CD8-positive, alpha-beta memory T cell (primary cell): ENCODE measurements at places on chromosomes 4 and X. TPM values are rescaled to one million over a fixed set of nuclear protein-coding genes. Genes with fewer than 3 reads are reported as not detected.
A peak's percentile ranks its signal among the peaks of the same experiment; 100 is the strongest.

PABPC5 gene
- total RNA-seq = not detected

TBC1D8B gene
- 1.1 TPM for total RNA-seq

TCP11X1 gene
- not detected for total RNA-seq

DNAAF6 gene
- not detected for total RNA-seq

ZNF630 gene
- 1.5 TPM for total RNA-seq

HTRA3 gene
- total RNA-seq = not detected

PPARGC1A gene
- total RNA-seq = not detected

ZFYVE28 gene
- total RNA-seq = 12.9 TPM

MAGEC2 gene
- not detected for total RNA-seq

SSX1 gene
- not detected for total RNA-seq

- DNase-seq = no peak
Measured at GRCh38 chr4:56986952-56987351, 8.3 kb downstream of the POLR2B start.

GRCh38 chrX:53265771-53266574 is 15.4 kb downstream of the IQSEC2 start:
- no peak for DNase-seq

DNA sequence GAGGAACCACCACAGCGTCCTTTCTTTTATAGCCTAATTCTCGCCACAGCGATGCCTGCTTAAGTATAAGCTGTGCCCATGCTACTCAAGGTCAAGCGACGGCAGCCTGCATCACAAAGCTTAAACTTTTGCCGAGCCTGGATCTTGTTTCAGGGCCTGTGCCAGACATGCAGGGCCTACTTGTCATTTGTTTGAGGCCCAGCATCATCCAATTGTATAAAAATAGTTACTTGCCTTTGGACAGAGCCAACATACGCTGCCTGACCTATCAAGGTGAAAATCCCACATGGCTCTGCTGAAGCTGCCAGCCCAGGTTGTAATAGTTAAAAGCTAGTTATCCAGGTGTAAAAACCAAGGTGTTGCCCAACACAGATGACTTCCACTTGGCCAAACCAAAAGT is 107.1 kb downstream of the TMEM131L start:
- DNase-seq = no peak

DNA sequence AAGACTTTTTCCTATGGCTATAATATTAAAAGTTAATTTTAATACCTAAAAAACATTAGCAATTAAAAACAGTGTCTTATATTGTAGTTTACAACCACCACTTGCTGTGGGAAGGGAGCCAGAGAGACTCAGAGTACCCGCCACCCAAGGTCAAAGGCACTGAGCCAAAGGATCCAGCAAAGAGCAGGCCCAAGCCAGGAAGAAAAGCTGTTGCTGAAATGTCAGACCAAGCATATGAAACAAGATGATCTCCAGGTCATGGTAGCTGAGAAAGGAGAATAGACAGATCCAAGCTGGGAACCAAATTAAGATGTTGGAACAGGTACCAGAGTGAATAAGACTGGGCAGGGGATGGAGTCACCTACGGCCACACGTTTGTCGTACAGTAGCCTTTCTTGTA is 18.8 kb upstream of the ATOH1 start:
- DNase-seq = no peak

DNA sequence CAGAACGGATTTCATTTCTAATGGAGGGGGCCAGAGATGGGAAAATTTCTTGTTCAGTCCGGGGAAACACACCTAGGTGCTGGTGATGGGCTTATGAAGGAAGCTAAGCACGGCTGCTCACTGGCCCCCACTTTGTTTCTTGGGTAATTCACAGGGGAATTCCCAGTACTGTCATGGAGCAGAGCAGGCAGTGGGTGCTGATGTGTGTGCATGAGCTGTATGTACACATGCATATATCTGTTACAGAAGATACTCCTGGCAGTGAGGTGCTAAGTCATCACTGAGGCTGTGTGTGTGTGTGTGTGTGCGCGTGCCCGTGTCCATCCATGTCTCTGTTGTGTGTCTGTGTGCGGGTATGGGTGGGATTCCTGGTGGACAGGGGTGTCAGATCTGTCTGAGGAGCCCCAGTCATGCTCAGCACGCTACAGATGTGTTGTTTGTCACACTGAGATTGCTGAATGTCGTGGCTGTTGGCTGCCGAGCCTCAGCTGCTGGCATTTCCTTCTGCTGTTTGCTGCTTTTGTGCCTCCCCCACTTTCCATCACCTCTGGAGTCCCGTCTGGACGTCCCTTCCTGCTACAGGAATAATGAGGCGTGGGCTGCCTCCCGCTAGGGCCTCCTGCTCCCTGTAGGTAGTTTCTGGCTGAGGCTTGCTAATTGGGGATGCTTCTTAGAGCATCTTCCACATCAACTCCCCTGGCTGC is 53.3 kb downstream of the JADE1 start:
- peak; percentile 14 for DNase-seq

DNA sequence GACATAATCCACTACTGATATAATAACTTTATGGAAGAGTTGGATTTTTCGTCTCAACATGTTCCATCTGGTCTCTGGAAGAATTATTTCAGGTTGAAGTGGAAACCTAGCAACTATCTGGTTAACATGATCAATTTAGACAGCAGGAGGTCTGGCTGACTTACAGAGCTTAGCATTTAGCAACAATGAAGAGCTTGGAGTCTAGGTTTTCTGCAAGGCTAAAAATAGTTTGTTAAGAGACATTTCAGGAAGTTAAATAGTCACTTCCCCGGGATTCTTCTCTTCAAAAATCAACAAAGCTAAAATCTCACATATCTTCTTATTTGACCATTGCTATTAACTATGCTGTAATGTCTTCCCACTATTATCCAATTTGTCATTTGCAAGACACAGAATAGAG is 418.6 kb upstream of the DIPK2B start:
- DNase-seq = no peak

DNA sequence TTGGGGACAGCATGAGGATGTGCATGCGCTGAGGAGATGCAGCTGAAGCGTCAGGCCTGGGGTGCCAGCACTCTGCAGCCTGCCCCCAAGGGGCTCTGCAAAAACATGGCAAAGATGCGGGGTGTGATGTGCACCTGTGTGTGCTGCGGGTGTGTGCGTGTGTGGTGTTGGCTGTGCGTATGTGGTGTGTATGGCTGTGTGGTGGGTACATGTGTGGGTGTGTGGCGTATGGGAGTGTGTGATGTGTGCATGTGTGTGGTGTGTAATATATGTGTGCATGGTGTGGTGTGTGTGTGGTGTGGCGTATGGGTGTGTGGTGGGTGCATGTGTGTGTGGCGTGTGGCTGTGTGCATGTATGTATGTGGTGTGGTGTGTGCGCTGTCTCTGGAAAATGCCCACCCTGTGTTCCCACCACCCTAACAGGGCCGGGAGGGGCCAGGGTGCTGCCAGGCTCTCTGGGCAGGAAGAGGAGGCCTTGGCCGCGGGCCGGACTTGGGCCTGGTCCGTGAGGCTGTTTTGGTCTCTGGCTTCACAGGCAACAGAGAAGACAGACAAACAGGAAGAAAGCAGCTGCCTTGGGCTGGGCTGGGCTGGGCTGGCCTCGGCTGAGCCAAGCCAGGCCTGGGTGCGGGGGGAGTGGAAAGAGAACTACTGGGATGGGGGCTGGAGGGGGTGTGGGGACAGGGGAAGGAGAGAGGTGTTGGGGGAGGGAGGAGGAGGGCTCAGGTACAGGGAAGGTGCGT is 1.1 kb upstream of the AVPR2 start:
- DNase-seq = no peak

DNA sequence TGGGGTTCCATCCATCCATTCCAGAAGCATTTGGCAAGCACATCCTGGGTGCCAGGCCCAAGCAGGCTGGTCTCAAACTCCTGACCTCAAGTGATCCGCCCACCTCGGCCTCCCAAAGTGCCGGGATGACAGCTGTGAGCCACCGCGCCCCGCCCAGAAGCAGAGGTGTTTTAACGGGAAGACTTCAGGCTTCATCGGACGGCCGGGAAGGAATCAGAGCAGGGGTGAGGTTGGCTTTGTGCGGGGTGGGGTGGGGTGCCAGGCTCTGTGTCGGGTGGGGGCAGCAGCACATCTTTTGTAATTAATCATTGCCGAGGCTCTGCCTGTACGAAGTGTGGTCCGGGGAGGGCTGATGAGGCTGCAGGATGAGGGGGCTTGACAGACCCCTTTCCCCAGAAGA is 5.1 kb upstream of the SLC25A6 start:
- no peak for DNase-seq

GRCh38 chrX:107577933-107578332 is 50.4 kb upstream of the PRPS1 start:
- no peak for DNase-seq

DNA sequence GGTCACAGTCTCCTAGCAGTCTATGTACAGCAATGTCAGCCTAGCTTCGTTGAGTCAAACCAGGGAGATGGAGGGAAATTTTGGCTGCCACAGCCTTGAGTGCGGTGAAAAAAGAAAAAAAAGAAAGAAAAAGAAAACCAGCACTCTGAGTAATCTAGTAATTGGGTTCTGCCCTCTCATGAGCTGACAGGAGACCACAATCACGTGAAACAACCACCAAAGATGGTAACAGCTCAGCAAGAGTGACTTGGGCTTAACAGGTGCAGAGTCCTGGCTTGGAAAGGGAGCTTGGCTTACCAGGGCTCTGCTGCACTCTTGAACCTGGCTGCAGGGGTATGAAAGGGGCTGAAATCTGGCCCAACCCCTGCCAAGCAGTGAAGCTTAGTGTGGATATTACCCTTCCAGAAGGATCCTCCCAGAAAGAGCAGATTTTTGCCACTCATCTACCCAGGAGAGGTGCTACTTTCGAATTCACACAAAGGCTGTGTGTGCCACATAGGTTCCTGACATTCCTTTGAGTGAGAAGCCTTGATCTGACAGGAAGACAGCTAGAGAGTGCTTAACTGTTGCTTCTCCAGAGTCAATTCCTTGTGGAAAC is 350.3 kb downstream of the PTTG2 start:
- DNase-seq = peak; percentile 51

DNA sequence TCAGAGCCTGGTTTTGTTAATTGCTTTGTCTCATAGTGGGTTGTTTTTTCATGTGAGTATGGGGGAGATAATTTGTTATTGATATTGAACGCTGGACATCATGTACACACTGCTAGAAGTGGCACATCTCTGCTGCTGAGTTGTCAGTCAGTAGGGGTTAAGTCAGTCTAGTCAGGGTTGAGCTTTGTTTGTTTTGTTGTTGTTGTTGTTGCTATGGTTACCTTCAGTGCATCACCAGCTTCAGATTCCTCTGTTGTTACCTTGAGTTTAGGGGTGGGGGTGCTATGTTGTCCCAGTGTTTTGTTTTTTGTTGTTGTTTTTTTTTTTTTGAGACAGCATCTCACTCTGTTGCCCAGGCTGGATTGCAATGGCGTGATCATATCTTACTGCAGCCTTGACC is 9.9 kb downstream of the YIPF6 start:
- no peak for DNase-seq

DNA sequence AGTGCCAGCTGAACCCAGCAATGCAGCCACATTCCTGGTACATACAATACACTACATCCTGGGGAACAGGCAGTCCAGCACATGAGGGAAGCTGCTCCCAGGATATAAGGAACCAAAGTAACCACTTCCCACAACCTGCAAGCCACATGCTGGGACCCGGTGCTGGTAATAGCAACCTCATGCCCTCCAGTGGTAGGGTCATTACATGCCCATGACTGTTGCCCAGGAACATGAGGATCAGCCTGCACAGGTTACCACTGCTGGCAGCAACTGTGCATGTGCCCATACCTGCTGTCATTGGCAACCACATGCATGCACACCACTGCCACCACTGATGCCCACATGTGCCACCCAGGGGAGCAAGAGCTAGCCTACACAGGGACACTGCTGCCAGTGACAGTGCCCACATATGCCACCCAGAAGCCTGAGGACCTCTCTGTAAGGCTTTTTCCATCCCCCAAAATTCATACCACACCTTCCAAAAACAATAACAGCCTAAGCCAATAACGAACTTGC is 1982.5 kb downstream of the ARAP2 start:
- DNase-seq = no peak

GRCh38 chr4:30837131-30837539 is 117.0 kb downstream of the PCDH7 start:
- no peak for DNase-seq

DNA sequence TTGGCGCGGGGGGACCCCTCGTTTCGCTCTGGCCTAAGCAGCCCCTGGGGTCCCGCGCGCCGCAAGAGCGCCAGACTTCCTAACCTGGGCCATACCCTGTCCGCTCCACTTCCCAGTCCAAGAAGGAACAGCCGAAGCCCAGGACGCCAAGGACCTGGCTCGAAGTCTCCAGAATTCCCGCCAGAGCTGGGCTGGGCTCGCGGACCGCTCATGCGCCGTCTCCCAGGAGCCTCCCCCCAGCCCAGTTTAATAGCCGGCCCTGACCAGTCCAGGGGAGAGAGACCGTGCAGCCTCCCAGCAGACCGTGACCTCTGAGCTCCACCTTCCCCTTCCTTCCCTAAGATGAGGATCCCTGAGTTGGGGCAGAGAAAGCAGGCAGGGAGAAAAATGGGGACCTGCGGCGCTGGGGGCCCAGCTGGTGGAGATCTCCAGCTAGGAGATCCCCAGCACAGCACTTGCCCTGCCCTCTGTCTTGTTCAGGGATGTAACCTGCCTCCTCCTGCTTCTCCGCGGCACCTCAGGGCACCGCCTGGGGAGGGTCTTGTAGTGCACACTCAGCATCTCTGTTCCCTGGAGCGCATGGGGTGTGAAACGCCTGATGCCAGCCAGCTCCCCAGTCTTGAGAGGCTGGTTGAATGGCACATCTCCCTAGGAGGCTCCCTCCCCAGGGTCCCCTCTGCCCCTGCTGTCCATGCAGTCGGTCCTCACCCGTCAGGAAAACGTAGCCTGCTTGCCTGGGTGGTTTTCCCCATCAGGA is 1.2 kb upstream of the LETM1 start:
- DNase-seq = no peak

DNA sequence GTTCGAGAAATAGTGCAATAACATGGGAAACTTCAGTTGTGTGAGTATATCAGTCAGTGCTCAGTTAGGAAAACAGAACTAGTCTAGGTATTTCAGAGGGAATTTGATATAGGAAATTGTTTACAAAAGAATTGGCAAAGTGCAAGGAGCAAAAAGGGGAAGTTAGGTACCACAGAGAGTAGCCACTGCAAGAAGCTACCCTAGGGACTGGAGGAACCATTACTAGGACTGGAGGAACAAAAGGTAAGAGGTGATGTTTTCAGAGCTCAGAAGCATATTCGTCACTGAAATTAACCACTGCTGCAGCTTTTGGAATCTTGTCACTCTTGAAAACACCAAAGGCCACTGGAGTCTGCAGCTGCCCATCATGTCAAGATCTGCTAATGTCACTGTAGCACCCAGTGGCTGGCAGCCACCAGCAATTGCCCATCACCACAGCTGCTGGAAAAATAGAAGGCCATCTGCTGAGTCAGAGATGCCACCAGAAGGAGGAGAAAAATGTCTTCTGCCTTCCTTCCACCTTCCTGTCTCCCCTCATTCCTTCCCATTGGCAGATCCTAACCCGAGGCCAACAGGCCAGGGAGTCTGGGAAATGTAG is 160.6 kb upstream of the RPS6KA3 start:
- no peak for DNase-seq

- no peak for DNase-seq
Measured at GRCh38 chrX:151801980-151802379, 67.4 kb downstream of the CNGA2 start.

DNA sequence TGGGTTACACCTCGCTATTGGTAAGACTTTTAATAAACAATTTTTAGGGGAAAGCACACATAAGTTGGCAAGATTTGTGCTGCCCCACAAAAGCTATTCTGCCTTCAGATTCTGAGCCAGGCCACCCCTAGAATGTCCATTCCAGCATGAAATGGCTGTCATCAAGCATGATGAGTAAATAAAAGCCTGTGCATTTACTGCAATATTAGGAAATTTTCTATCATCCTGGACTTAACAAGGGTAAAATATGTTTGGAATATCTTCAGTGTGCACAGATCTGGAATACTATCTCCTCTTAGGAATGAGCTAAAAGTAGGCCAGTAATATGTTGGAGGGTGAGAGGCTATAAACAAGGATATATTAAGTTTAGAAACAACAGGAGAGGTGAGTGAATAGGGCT is 510.9 kb downstream of the ANKRD50 start:
- no peak for DNase-seq
